Activated CD4-positive, alpha-beta T cell treated with anti-CD3 and anti-CD28 coated beads for 36 hours (primary cell): ENCODE measurements at places on chromosomes 6 and 20. TPM values are rescaled to one million over a fixed set of nuclear protein-coding genes. Genes with fewer than 3 reads are reported as not detected.

DNA sequence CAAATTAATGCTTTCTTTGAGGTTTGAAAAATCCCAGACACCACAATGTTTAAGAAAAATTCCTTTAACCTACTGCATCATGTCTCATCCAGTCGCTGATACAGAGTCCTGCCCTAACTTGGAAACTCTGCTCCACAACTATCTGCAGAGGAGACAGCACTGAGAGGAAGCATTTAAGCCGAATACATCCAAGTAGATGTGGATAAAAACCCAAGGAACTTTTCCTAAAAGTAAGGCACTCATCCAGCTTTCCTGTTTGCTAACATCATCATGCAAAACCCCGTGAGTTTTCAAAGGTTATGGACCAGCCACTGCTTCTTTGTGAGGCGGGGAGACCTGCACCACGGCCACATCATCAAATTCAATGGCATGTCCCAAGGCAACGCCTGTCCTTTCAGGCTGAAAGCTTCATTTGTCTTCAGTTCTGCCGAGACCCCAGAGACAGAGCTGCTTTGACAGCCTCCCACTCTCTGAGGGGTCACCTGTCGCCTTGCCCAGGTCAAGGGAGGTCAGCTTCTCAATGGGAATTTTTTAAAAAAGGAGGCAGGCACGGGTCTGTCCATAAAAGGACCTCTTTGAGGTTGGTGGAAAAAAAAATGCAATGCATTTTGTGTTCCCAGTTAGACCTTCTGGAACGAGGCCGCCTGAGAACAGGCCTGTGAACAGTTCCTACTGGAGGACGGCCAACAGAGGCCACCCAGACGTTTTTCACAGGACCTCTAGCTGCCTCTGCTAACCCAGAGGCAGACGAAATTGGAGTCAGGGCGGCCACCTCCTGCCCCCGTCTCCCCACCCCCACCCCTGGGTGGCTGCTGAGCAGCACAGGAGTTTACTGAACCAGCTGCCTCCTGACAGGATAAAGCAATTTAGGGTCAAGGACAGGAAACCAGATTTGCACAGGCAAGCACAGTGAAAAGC, 142.5 kb upstream of the HDDC2 start:
- peaks cover 17% of the 10 kb centered on the region for H3K27me3 ChIP-seq
- H3K27ac ChIP-seq, result no peak overlapping the region
- DNase-seq, result no peak
- H3K4me1 ChIP-seq, result no peaks in the 10 kb centered on the region

Gene DEFB132
- not detected for total RNA-seq

Gene KCNQ5
- total RNA-seq, result 5.1 TPM

GRCh38 chr6:160972111-160972510, 19.5 kb upstream of the MAP3K4 start:
- H3K27ac ChIP-seq, result no peak overlapping the region
- no peak overlapping the region for H3K4me3 ChIP-seq
- no peak for DNase-seq
- peaks cover 9% of the 10 kb centered on the region for H3K27me3 ChIP-seq

GRCh38 chr20:31833931-31834521, 11.4 kb downstream of the FOXS1 start:
- H3K27me3 ChIP-seq, result no peaks in the 10 kb centered on the region
- no peak for DNase-seq
- H3K4me3 ChIP-seq, result no peak overlapping the region
- no peaks in the 10 kb centered on the region for H3K36me3 ChIP-seq
- peaks cover 5% of the 10 kb centered on the region for H3K4me1 ChIP-seq

DNA sequence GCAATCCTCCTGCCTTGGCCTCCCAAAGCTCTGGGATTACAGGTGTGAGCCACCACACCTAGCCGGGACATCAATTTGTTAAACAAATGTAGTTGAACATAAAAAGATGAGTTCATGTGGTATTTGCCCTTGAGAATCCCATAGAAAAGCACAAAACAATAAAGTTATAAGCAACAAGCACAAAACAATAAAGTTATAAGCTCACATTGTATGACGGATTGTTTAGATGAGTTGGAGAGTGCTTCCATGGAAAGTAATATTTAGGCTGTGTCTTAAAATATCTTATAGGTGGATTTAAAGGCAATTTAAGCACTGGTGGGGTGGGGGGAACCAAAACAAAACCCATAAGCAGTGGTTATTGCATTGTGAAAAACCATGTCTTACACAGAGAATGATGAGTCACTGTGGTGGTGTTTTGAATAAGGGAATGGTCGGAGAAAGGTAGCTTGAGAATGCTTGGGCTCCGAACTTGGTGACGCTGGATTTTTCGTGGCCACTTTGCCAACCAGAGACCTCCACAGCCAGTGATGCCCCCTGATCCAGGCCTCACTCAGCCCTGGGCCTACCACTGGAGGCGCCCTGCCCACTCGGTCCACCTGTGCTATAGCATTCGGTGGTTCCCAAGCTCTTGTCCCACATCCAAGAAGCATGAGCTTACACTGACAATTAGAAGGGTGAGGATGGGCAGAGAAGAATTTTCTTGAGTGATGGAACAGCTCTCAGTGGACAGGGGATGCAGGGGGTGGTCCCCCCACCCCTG, 256.0 kb downstream of the CDKAL1 start:
- no peak for DNase-seq
- H3K36me3 ChIP-seq, result peaks cover 16% of the 10 kb centered on the region
- no peak overlapping the region for H3K27ac ChIP-seq
- no peak overlapping the region for H3K4me3 ChIP-seq
- no peaks in the 10 kb centered on the region for H3K27me3 ChIP-seq

DNA sequence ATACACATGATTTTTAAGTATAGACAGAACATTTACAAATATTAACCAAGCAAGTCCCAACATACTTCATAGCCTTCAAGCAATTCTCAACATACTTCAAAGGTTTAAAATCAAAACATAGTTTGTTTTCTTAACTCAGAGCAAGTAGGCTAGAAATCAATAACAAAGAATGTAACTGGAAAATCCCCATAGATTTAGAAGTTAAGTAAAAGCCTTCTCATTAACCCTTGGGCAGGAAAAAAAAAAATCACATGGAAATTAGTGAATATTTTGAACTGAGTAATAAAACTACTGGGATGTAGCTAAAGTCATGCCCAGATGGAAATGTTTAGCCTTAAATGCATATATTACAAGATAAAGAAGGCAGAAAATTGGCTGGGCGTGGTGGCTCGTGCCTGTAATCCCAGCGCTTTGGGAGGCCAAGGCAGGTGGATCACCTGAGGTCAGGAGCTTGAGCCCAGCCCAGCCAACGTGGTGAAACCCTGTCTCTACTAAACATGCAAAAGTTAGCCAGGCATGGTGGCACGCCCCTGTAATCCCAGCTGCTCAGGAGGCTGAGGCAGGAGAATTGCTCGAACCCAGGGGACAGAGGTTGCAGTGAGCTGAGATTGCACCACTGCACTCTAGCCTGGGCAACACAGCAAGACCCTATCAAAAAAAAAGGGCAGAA, 316.1 kb downstream of the TAF4 start:
- no peaks in the 10 kb centered on the region for H3K27me3 ChIP-seq
- H3K36me3 ChIP-seq, result no peaks in the 10 kb centered on the region

- no peak overlapping the region for H3K4me3 ChIP-seq
- no peaks in the 10 kb centered on the region for H3K36me3 ChIP-seq
- no peaks in the 10 kb centered on the region for H3K27me3 ChIP-seq
- no peaks in the 10 kb centered on the region for H3K4me1 ChIP-seq
- no peak for DNase-seq
Observed at GRCh38 chr6:68279793-68280557, 355.1 kb upstream of the ADGRB3 start.

- no peak for DNase-seq
- no peaks in the 10 kb centered on the region for H3K36me3 ChIP-seq
- no peak overlapping the region for H3K4me3 ChIP-seq
- no peaks in the 10 kb centered on the region for H3K4me1 ChIP-seq
Observed at GRCh38 chr6:168102315-168102985, 23.4 kb upstream of the FRMD1 start.
